ENCODE measurements at places on chromosomes 7 and 10. TPM values are rescaled to one million over a fixed set of nuclear protein-coding genes. Genes with fewer than 3 reads are reported as not detected.

The NUTM2A gene
- total RNA-seq, result 0.05 TPM

The TACR2 gene
- total RNA-seq, result not detected

The OR13A1 gene
- not detected for total RNA-seq

The PRRT4 gene
- total RNA-seq, result 0.36 TPM

The PAPOLB gene
- not detected for total RNA-seq

The MMD2 gene
- not detected for total RNA-seq

The UPK3BL1 gene
- total RNA-seq, result 10.2 TPM

The SAMD9 gene
- total RNA-seq, result 5.9 TPM

The NPC1L1 gene
- 0.06 TPM for total RNA-seq

The OPN4 gene
- total RNA-seq, result not detected

The PPP1R17 gene
- total RNA-seq, result not detected

The CUZD1 gene
- total RNA-seq, result 1.5 TPM

The BLNK gene
- total RNA-seq, result not detected

The LRRC17 gene
- total RNA-seq, result not detected

The CFAP46 gene
- 1.5 TPM for total RNA-seq

The SAMD9L gene
- 0.64 TPM for total RNA-seq

The PPA1 gene
- 200 TPM for total RNA-seq

The DPYSL4 gene
- total RNA-seq, result 19.3 TPM

The AUTS2 gene
- total RNA-seq, result 4.6 TPM

The DNA2 gene
- total RNA-seq, result 10.1 TPM

The CCL24 gene
- total RNA-seq, result not detected

The NFE2L3 gene
- 6.6 TPM for total RNA-seq

The H2BK1 gene
- not detected for total RNA-seq

The SORCS1 gene
- total RNA-seq, result not detected

The CALU gene
- 144 TPM for total RNA-seq

The CLDN3 gene
- 3.9 TPM for total RNA-seq

The TMEM120A gene
- total RNA-seq, result 43.6 TPM

The MMP21 gene
- total RNA-seq, result not detected

The LRRD1 gene
- not detected for total RNA-seq

The ADAMTS14 gene
- 0.14 TPM for total RNA-seq

The DGKI gene
- not detected for total RNA-seq

The ENO4 gene
- 0.59 TPM for total RNA-seq

The NUTM2D gene
- total RNA-seq, result 1.7 TPM

The CALML5 gene
- total RNA-seq, result not detected

The CXCL12 gene
- total RNA-seq, result not detected

The GNGT1 gene
- not detected for total RNA-seq

The TRPV5 gene
- total RNA-seq, result not detected

The ANXA8L1 gene
- 120 TPM for total RNA-seq

The SYNPO2L gene
- total RNA-seq, result not detected

The ASZ1 gene
- not detected for total RNA-seq

The LANCL2 gene
- 13.4 TPM for total RNA-seq

The FOXP2 gene
- not detected for total RNA-seq

The NAPEPLD gene
- 3.7 TPM for total RNA-seq

The SLC35G1 gene
- 6.6 TPM for total RNA-seq

The IDE gene
- total RNA-seq, result 24.6 TPM

The PNLIPRP1 gene
- not detected for total RNA-seq

Data from A549 treated with ZK216348 at 1 μM for 4 hours (cell line).